ENCODE measurements at places on chromosomes 12 and 14.

DNA sequence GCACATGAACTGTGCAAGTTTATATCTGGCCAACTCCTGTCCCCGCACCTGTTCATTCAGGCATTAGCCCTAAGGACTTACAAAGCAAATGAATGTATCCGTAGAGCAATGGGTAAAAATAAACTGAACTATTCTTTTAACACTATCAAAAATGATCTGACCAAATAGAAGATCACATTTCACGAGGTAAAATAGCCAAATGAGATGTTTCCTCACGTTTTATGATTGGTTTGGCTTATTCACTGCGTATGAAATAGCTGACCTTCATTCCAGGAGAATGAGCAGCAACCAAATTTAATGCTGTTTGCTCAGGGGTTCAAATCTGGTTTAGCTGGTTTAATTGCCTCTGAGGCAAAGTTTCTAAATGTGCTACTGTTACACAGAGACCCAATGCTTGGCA, 216.0 kb upstream of the EEA1 start:
- DNase-seq = no peak

- no peak for DNase-seq
Observed at GRCh38 chr12:32252199-32253073, 145.8 kb downstream of the BICD1 start.

DNA sequence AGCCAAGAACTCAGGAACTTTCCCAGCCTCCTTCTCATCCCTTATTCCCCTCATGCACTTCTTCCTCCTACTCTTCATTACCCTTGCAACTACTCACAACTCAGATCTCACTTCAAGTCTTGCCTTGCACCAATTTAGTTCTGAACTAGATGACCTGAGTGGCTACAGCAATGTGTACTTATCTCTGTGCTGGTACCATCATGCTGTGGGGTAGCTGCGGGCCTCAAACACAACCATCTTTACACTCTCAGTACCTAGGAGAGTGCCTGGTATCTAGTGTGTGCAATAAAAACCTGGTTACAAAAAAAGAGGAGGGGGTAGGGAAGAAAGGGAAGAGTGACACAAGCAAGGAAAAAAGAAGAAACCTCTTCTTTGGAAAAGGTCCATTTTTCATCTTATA, 219.0 kb downstream of the SPTSSA start:
- no peak for DNase-seq

- DNase-seq = no peak
Observed at GRCh38 chr12:93323625-93324329, 53.9 kb upstream of the NUDT4 start.

DNA sequence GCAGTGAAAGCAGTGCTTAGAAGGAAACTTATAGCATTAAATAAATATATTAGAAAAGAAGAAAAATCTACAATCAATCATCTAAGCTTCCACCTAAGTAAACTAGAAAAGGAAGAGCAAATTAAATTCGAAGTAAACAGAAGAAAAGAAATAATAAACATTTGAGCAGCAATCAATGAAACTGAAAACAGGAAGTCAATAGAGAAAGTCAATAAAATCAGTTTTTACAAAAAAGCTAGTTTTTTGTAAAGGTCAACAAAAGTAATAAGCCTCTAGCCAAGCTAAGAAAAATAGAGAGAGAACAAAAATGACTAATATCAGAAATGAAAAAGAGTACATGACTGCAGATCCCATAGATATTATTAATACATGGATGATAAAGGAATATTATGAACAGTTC, 34.2 kb upstream of the KTN1 start:
- no peak for DNase-seq

DNA sequence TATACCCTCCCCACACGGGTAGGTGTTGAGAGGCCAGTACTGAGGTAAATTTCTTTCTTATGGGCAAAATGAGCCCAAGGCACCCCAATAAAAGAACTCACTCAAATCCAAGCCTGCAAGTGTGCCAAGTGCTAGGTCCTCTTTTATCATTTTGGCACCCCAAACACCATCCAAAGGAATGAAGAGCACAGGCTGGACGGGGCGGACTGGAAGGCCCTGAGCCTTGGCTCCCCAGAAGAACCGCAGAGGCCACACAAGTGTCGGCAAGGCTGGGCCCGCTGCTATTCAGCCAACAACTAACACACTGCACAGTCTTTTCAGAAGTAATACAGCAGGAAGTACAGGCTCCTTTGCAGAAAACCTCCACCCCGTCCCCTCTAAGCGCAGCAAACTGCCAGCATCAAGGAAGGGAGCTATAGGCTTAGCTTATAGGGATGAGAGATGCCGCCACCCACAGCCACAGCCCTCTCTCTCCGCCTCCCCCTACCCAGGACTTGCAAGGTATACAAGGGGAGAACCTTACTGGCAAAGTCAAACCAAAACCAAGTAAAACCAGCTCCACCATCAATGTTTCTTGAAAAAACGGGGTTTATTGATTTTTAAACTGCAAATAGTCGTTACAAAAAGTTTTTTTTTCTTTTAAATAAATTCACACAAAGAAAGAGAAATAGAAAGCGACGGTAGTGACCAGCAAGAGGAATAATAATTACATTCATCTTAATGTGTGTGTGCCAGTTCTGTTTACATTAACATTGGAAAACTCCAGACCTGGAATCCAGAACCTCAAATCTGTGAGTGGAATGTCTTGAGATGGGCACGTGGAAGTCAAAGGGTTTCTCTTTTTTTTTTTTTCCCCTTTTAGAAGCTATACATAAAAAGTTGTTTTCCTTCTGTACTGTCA, 5.5 kb downstream of the ZFP36L1 start:
- DNase-seq = peak; percentile 51

- DNase-seq = no peak
Observed at GRCh38 chr12:41621291-41621690, 433.2 kb downstream of the PDZRN4 start.

DNA sequence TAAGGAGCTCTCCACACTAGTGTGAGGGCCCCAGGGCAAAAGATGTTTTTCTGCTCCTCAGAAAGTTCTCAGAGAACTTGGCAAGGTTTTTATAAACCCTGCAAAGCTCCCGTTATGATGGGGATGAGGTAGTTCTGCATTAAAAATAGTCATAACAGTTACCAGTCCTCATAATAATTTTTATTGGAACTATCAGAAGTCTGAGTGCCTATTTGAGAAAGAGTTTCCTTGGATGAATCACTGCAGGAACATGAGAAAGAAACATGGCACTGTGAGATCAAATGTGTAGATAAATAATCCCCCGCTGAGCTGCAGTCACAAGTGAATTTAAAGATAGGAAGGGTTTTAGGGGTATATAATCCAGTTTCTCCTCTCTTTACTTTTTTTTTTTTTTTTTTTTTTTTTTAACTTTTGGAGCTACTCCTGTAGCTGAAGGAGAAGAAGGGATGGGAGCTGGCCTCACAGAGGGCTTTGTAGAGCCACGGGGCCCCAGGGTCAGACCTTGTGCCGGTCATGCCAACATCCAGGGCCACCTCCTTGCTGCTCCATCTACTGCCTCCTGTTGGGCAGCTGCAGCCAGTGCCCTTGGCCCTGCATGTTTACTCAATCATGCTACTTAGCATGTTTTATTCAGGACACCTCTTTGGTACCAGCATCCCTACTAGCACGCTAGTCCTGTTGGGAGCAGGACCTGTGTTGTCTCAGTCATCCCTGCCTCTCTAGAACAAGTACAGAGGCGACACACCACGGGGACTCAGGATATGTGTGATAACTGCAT, 39.5 kb downstream of the EVL start:
- peak; percentile 51 for DNase-seq
